ENCODE measurements at places on chromosomes 7 and 10.

DNA sequence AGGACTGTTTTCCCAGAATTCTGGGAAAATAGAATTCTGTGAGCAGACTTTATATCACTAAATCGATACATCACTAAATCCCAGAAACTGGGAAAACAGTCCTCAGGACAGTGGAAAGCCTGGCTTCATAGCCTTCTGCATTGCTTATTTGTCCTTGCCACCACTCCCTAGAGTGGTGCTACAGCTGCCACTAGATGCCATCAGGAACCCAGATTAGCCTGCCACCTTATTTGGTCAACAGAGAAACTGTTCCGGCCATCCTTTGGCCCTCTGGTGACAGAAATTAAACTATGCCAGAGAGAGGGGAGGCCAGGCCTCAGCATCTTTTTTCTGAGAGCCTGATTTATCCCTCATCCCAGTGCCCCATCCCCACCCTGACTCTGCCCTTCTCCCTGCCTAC, 19.6 kb upstream of the NFKB2 start:
- no peak for DNase-seq

GRCh38 chr7:51569581-51569980, 253.0 kb upstream of the COBL start:
- DNase-seq, result no peak

GRCh38 chr7:151715666-151716315, 161.1 kb downstream of the PRKAG2 start:
- DNase-seq, result no peak

- no peak for DNase-seq
Measured at GRCh38 chr7:134104166-134104565, 23.0 kb upstream of the LRGUK start.

DNA sequence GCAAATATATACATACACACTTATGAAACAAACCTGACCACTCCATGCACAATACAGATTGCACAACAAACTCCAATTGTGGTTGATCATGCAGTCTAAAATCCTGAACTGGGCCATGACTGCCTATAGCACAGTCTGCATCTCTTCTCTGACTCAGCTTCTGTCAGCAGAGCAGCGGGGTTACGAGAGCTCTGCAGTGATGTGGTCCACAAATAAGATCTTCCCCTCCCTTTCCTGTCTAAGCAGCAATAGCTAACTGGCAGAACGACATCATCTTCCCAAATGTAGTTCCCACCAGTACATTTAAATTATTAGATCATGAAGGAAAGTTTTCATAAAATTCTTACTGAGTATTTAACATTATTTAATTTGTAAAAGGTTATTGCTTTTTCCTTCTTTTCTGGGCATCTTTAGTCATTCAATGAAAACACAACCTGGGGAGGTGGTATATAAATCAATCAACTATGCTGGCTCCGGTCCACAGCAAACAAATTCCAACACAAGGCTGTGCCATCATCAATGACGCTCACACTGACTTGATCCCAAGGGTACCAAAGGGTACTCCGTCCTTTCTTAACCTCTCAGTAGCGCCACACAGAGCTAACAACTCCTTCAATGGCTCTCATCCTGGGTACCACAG, 17.1 kb downstream of the ARHGAP21 start:
- peak; percentile 54 for DNase-seq

DNA sequence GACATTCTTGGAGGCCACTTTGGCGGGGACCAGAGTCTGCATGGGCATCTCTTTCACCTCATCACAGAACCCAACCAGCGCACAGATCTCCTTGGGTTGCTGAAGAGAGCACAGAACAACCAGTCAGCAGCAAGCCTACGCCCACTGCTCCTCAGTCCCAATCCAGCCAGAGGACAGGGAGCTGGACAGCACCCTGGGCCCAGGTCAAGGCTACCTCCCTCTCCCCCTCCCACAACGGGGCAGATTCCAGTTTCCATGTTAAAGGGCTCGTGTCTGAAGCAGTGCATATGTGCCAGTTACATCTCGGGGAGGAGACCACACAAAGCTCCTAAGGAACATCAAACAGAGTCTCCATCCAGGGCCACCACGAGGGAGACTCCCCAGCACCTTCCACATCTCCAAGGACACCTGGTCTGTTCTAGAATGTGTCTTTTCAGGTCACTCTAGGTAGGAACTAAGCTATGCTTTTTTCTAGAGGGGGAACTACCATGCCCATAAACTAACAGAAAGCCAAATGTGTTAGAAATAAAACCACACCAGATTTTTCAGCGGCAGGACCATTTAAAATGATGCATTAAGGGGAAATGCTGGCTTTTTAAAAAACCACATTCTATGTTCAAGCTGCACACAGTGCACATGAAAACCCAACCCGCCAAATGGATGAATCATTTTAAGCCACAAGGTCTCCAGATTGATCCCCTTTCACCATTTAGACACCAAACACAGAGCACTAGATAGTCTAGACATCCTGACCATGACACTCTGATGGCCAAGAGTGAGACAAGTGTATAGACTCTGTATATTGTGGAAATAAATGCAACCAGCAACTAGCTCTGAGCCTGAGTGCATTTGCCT, 28.9 kb downstream of the PSAP start:
- DNase-seq, result no peak

GRCh38 chr10:113681533-113682470, 2.1 kb downstream of the CASP7 start:
- DNase-seq, result no peak

- DNase-seq, result peak; percentile 98
Measured at GRCh38 chr10:97543025-97543546, 29.5 kb upstream of the ANKRD2 start.

DNA sequence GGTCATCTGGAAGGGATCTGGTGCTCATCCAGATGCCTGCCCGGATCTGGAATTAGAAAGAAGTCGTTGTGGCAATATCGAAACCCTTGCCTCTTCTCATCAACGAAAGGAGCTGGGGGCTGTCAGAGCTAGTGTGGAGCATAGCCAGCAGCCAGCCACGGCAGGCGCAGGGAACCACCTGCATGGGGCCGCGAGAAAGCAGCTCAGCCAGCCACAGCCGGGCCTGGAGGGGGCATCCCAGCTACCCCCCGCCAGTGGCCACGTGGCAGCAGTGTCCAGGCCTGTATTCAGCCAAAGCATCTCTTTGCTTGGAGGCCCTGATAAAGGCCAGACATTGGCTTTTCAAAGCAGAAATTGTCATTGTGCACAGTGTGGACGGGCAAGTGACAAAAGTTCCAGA, 19.1 kb downstream of the GPR26 start:
- DNase-seq, result no peak

DNA sequence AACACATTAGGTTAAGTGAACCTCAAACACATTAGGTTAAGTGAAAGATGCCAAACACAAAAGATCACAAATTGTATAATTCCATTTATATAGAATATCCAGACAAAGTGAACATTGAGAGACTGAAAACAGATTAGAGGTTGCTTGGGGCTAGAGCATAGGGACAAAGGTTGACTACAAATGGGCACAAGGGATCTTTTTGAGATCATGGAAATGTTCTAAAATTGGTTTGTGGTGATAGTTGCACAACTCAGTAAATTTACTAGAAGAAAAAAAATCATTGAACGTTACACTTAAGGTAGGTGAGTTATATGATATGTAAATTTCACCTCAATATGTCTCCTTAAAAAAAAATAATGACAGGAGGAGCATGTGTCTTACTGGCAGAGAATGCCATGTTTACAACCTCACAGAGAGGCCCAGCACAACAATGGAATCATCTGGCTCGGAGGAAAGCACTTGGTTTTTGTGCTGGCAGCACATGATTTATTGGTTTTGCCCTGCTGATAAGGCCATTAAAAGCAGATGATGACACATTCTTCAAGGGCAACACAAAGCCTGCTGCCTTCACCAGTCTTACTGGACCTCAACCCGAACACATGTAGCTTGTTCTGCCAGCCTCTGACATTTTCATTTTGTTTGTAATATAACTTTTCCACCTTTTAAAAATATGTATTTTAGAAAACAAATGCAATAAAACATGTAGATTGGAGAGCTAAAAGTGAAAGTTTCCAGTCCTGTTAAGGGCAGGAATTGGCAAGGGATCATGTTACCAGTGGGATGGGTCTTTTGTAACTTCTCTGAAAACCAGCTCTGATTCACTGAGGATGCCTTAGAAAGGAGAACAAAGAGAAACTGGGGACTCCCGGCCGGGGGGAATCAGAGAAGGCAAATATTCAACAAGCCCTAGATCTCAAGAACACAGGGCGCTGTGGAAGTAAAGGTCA, 11.9 kb upstream of the LMOD2 start:
- DNase-seq, result peak; percentile 68

GRCh38 chr10:44827431-44828006, 83.6 kb upstream of the TMEM72 start:
- no peak for DNase-seq

DNA sequence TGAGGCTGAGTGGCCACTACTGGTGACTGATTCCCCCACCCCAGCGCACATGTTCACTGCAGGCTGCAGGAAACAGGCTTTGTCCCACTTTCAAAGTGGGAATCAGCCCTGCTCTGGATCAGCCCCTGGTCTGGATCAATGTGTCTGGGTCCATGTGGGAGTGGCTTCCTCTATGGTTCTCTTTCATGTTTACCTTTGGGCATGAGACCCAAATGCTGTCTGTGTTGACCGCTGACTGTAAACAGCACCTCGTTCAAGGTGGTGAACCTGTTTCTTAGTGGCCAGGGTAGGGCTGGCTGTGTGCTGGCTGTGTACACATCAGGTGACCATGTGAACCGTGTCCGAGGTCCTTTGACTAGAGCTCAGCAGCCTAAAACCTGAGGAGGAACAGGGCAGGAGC, 121.8 kb downstream of the CAMK1D start:
- DNase-seq, result no peak

DNA sequence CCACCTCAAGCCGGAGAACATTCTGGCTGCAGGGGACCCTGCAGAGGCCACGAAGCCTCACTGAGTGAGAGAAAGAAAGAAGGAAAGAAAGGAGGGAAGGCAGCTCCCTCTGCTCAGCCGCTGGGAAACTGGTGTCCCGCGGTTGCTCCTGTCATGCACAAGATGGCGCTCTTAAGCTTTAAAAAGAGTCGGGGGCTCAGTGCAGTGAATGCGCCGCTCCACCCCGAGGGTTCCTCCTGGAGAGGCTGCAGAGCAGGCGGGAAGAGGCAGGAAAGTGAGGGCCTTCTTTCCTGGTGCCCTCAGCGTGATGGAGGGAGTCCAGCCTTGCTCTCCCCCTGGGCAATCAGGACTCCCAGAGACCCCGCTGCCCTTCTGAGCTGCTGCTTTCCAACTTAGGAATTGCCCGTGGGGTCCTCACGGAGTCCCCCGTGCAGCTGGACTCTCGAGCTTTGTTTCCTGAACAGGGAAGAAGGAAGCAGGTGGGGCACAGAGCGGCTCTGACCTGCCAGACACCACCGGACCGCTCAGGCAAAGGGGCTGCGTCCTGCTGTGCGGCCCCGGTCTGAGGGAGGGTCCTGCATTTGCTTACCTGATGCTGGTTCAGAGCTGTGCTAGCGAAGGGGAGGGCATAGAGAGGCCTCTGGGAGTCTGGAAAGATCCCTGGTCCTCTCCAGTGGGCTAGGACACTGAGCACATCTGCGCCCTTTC, 141.9 kb upstream of the MKI67 start:
- no peak for DNase-seq

DNA sequence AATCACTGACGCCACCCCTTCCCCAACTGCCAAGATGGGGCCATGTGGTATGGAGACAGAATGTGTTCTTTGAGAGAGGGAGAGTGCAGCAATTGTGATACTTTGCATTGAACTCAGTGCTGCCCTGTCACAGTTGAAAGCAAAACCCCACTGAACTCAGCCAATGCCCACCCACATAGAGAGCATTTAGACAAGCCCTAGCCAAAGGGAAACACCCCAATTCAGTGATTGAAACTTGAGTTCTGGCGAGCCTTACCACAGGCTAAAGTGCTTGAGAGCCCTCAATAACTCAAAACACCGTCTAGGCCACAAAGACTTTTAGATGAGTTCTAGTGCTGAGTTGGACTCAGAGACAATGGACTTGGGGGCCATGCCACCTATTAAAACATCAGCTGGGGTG, 751.9 kb upstream of the POT1 start:
- no peak for DNase-seq

GRCh38 chr7:15920953-15921352, 234.5 kb upstream of the MEOX2 start:
- DNase-seq, result no peak

DNA sequence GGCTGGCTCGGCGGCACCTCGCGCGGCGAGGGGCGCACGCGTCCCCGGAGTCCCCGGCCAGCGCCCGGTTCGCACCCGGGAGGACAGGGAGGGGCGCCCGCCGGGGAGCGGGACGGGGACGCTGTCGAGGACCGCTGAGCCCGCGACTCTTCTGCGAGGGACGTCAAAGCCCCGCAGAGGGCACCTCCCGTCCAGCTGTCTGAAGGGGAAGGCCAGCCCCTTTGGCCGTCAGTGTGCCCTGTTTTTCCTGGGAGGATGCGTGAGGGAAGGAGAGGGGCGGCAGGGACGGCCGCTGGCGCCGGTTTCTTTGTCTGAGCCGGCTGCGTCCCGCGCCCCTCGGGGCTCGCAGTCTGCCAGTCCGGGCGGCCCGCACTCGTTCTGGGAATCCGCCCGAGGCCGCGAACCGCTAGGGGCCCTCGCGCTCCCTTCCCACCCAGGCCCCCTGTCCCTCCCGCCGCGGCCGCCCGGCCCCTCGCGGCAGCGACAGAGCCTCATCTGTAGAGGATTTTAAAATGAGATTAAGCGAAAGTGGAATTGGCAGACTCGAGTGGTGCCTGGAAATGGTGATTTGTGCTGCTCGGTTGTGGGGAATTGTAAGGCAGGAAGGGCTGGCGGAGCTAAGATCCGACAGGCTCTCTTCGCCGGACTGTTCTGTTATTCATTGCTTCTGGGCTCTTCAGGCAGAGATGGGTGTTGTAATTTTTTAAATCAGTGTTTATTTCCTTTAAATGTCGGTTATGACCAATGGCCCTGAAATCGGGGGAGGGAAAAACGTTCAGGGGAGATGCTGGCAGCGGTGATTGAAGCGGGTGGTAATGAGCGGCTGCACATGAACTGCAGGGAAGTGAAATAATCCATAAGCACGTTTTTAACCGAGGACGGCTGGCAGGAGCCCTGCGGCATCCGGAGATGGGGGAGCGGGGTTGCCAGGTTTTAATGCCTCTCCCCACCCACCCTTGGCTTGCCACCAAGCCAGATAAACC, 618 bp upstream of the RELN start:
- DNase-seq, result peak; percentile 23

- DNase-seq, result peak; percentile 75
Measured at GRCh38 chr7:76358481-76359110, at the start of gene YWHAG. YWHAG (minus strand) TSS chr7:76358991; CDS start chr7:76358808, 183 bp downstream.

- DNase-seq, result no peak
Measured at GRCh38 chr7:87445897-87446296, 29.6 kb downstream of the ABCB4 start.
